Tracheal epithelial cell (primary cell): ENCODE measurements at places on chromosomes 7 and 10. TPM values are rescaled to one million over a fixed set of nuclear protein-coding genes. Genes with fewer than 3 reads are reported as not detected.

Gene PNLIPRP3
- 13.0 and 68.0 TPM in 2 replicates for total RNA-seq

Gene SMURF1
- total RNA-seq: 47.3 and 55.2 TPM in 2 replicates

Gene SLC18A3
- not detected in 2 replicates for total RNA-seq

Gene WEE2
- not detected in 2 replicates for total RNA-seq

Gene GDF2
- total RNA-seq: not detected in 2 replicates

Gene TRRAP
- total RNA-seq: 11.5 and 12.8 TPM in 2 replicates

Gene PTPRZ1
- total RNA-seq: 2.7 and 7.2 TPM in 2 replicates

Gene MSRB2
- 5.5 and 8.7 TPM in 2 replicates for total RNA-seq
